Heart left ventricle (tissue), 16 donors: ENCODE measurements at places on chromosomes 11 and 22. TPM values are rescaled to one million over a fixed set of nuclear protein-coding genes. Genes with fewer than 3 reads are reported as not detected.

DNA sequence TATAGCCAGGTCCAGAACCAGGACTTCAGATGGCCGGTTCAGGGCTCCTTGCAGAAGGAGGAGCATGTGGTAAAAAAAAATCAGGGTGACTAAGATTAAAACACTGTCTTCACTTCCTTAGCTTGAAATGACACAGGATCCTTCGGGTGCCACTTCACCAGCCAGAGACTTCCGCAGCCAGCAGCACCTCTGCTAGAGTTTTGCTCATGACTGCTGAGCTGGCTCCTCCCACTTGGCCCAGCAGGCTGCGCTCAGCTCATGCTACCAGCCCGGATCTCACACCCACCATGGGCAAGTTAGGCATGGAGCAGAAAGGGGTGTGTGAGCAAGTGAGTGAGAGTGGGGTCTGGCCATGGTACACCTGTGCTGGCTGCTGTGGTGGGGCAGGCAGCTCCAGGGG is 6.6 kb upstream of the MS4A18 start:
- H3K36me3 ChIP-seq, result no peaks in the 10 kb centered on the region
- no peak for DNase-seq
- no peak overlapping the region for H3K27ac ChIP-seq
- H3K4me3 ChIP-seq, result no peak overlapping the region
- H3K4me1 ChIP-seq, result no peaks in the 10 kb centered on the region

DNA sequence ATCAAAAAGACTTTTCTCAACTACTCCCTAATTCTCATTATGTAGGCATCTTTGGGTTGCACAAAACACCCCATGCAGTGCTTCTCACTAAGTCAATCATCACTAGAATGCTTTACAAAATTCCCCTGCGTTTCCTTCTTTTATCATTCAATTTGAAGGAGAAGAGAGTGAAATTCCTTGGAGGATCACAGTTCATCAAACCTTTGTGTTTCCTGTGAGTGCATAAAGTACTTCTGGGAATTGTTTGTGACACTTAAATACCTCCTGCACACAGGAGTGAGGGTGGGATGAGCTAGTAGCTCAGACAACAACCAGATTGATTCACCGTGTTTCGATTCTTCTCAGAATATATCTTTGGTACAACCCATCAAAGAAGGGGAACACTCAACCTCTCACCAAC is 3.7 kb upstream of the OR5AR1 start:
- H3K4me1 ChIP-seq, result no peaks in the 10 kb centered on the region

DNA sequence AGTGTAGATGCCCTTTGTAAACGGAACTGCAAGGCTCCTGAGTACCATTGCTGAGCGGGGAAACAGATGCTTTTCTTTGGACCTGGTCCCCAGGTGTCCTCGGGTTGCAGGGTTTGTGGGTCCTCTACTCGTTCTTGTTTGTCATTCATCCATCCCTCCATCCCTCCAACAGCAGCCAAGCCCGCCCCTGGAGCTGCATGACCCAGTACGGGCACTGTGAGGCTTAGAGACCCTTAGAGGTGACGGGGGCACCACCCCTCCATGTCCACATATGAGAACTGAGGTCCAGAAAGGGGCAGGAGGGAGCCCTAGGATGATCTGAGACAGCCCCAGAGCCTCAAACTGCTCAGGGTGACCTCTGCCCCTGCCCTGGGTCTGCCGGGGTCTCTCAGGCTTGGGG is 45.4 kb downstream of the WNT11 start:
- H3K4me1 ChIP-seq, result peaks cover 6% of the 10 kb centered on the region
- H3K4me3 ChIP-seq, result no peak overlapping the region
- DNase-seq, result no peak
- no peaks in the 10 kb centered on the region for H3K36me3 ChIP-seq
- no peaks in the 10 kb centered on the region for H3K27me3 ChIP-seq

- no peak for DNase-seq
- no peaks in the 10 kb centered on the region for H3K27me3 ChIP-seq
- H3K4me3 ChIP-seq, result no peak overlapping the region
- H3K36me3 ChIP-seq, result no peaks in the 10 kb centered on the region
- no peaks in the 10 kb centered on the region for H3K4me1 ChIP-seq
Observed at GRCh38 chr22:31544481-31545480, 48.4 kb downstream of the SFI1 start.

The SEPTIN5 gene
- total RNA-seq, result 156 TPM

GRCh38 chr11:85359859-85360258 is 267.3 kb downstream of the DLG2 start:
- no peaks in the 10 kb centered on the region for H3K27me3 ChIP-seq
- H3K4me3 ChIP-seq, result no peak overlapping the region
- no peak for DNase-seq
- H3K4me1 ChIP-seq, result no peaks in the 10 kb centered on the region
